ENCODE measurements at places on chromosomes 2 and 18. TPM values are rescaled to one million over a fixed set of nuclear protein-coding genes. Genes with fewer than 3 reads are reported as not detected.

GRCh38 chr2:222194669-222195068, 104.1 kb downstream of the PAX3 start:
- H3K27ac ChIP-seq = no peak overlapping the region
- no peak overlapping the region for H3K4me3 ChIP-seq
- no peaks in the 10 kb centered on the region for H3K4me1 ChIP-seq
- H3K27me3 ChIP-seq = no peaks in the 10 kb centered on the region
- no peak for DNase-seq

GRCh38 chr2:43460611-43461365, 135.1 kb downstream of the THADA start:
- no peaks in the 10 kb centered on the region for H3K36me3 ChIP-seq
- H3K27me3 ChIP-seq = no peaks in the 10 kb centered on the region
- DNase-seq = no peak
- no peak overlapping the region for H3K27ac ChIP-seq

DNA sequence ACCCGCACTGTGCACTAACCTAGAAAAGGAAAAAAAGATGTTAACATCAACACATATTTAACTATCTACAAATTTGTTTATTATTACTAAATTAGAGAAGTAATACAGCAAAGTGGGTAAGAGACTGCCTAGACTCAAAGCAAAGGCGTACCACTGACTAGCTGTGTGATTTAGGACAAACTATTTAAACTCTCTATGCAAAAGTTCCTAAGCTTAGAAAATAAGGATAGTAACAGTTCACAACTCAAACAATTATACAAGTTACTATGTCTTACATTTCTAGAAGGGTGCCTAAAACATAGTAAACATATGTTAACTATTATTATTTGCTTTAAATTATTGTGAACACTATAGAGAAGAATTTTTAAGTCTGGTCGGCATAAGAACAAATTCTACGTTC, 119.4 kb downstream of the RTTN start:
- H3K4me3 ChIP-seq = no peak overlapping the region
- H3K27me3 ChIP-seq = no peaks in the 10 kb centered on the region
- H3K36me3 ChIP-seq = no peaks in the 10 kb centered on the region
- no peak overlapping the region for H3K27ac ChIP-seq
- no peak for DNase-seq
- no peaks in the 10 kb centered on the region for H3K4me1 ChIP-seq

DNA sequence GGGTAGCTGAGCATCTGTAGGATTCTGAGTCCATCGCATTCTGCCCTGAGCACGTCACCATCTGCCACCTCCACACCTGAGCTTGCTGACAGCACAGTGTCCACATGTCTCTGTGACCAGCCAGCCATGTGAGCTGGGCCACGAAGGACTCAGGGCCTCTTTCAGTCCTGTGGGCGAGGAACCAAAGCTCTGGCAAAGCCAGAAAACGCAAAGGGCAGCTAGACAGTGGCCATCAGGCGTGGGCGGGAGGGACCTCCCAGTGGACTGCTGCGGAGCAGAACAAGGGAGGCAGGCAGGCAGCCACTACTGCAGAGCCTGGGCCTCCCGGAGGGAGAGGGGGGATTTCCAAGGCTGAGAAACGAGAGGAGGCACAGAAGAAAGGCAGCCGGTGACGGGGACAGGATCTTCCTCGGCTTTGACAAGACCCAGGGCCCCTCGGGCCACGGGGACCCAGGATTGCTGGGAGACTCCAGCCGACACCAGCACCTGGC, 274.6 kb upstream of the SALL3 start:
- H3K27ac ChIP-seq = no peak overlapping the region
- no peaks in the 10 kb centered on the region for H3K4me1 ChIP-seq
- H3K36me3 ChIP-seq = no peaks in the 10 kb centered on the region
- no peak for DNase-seq
- H3K27me3 ChIP-seq = no peaks in the 10 kb centered on the region

- H3K4me1 ChIP-seq = no peaks in the 10 kb centered on the region
- H3K36me3 ChIP-seq = no peaks in the 10 kb centered on the region
- peaks cover 3% of the 10 kb centered on the region for H3K27me3 ChIP-seq
- peak overlapping the region; percentile 88 for H3K27ac ChIP-seq
- H3K4me3 ChIP-seq = peak overlapping the region; percentile 63
Observed at GRCh38 chr18:47930931-47931717, 665 bp upstream of the SMAD2 start.

DNA sequence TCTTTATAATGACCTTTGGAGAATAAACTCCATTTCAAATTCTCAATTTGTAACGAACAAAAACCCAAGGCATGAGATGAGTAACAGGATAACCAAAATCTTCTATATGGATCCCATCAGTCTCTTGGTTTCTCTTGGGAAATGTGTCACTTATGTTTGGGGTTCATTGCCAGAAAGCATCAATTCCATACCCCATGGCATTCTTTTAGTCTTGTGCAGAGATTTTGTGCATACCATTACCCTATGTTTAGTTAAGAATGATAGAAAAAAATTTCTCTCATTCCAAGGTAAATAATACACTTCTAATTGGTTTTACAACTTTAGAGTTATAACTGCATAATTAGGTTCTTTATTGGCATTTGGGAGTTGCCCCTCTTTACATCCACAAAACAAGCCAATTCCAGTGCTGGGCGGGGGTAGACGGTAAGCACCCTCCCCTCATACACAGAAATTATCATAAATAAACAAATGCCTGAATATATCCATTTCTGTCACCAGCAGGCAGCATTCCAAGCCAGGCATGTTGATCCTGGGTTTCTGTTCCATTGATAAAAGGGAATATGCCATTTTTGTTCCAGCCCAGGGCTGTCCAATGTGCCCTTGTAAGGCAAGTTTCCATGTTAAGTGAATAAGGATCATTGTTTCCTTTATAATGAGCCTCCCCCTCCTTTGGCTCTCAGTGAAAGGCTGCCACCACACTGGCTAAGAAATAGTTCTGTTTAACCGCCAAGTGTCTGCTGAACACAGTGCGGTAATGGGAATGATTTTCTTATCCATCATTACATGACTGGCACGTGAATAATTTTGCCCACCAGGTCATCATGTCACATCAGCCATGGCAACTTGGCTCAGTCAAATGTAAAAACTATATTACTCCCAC, 680.1 kb upstream of the ZEB2 start:
- no peaks in the 10 kb centered on the region for H3K4me1 ChIP-seq
- no peak for DNase-seq
- H3K27me3 ChIP-seq = no peaks in the 10 kb centered on the region
- no peak overlapping the region for H3K4me3 ChIP-seq
- H3K36me3 ChIP-seq = no peaks in the 10 kb centered on the region
- no peak overlapping the region for H3K27ac ChIP-seq

GRCh38 chr18:75592527-75592926, 165.0 kb upstream of the SMIM21 start:
- no peaks in the 10 kb centered on the region for H3K36me3 ChIP-seq
- H3K4me3 ChIP-seq = no peak overlapping the region
- no peak overlapping the region for H3K27ac ChIP-seq
- no peaks in the 10 kb centered on the region for H3K4me1 ChIP-seq
- DNase-seq = peak; percentile 6
- no peaks in the 10 kb centered on the region for H3K27me3 ChIP-seq

The UGT1A10 gene
- total RNA-seq = not detected

The TXNDC2 gene
- total RNA-seq = not detected

DNA sequence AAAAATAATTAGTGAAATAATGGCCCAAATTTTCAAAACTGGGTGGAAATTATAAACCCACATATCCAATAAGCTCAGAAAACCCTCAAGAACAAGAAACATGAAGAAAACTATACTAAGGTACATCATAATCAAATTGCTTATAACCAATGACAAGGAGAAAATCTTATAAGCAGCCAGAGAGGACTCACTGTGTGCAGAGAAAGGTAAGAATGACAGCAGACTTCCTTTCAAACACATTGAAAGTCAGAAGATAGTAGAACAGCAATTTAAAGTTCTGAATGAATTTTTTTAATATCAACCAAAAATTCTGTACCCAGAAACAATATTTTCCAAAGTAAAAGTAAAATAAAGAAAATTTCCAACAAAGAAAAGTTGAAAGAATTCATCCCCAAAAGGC, 197.7 kb upstream of the RAB12 start:
- DNase-seq = no peak
- H3K4me1 ChIP-seq = no peaks in the 10 kb centered on the region
- no peaks in the 10 kb centered on the region for H3K36me3 ChIP-seq
- H3K27me3 ChIP-seq = peaks cover 9% of the 10 kb centered on the region
- H3K4me3 ChIP-seq = no peak overlapping the region
- H3K27ac ChIP-seq = no peak overlapping the region

DNA sequence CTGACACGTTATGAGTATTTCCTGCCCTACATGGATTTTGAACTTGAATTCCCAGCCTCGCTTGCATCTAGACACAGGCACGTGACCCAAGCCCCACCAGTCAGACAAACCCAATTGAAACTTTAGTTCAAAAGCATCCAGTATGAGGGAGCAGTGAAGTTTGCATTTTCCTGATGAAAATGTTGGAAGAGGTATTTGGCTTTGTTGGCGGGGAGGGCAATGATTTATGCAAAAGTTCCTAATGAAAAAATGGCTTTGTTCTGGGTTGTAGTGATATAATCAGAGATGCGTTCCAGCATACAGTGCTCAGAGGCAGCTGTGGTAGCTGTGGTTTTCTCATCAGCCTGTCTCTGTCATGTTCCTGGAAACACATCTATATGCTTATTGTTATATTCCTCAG, 36.8 kb upstream of the CPS1 start:
- no peaks in the 10 kb centered on the region for H3K27me3 ChIP-seq

DNA sequence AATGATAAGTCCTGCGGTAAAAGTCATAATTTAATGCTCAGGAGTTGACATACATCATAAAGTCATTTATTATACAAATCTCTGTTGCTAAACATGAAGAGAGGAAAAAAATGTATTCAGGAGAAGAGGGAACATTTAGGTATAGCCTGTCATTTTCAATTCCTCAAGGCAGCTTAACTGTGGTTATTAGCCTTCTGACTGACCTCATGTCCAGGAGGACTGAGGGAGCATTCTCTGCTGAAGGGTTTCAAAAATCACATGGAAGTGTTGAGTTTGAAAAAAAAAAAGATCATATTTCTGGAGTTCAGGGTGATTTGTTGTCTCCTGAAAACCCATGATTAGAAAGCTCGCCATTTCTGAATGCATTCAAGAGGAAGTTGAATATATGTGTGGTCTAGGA, 1371.1 kb upstream of the LRRTM1 start:
- no peak for DNase-seq
- no peaks in the 10 kb centered on the region for H3K4me1 ChIP-seq
- no peaks in the 10 kb centered on the region for H3K36me3 ChIP-seq
- H3K27me3 ChIP-seq = no peaks in the 10 kb centered on the region
- H3K4me3 ChIP-seq = no peak overlapping the region

The PLCL1 gene
- total RNA-seq = 0.83 TPM

- no peaks in the 10 kb centered on the region for H3K27me3 ChIP-seq
- H3K36me3 ChIP-seq = no peaks in the 10 kb centered on the region
- no peak overlapping the region for H3K27ac ChIP-seq
- no peak overlapping the region for H3K4me3 ChIP-seq
Observed at GRCh38 chr2:84022810-84023431, 436.2 kb downstream of the SUCLG1 start.

GRCh38 chr2:26652361-26653041, 11.3 kb upstream of the CIB4 start:
- H3K27me3 ChIP-seq = peaks cover 20% of the 10 kb centered on the region
- no peaks in the 10 kb centered on the region for H3K36me3 ChIP-seq
- no peaks in the 10 kb centered on the region for H3K4me1 ChIP-seq
- H3K27ac ChIP-seq = no peak overlapping the region
- DNase-seq = no peak

GRCh38 chr18:7749510-7749981, 182.4 kb downstream of the PTPRM start:
- H3K27ac ChIP-seq = no peak overlapping the region
- H3K27me3 ChIP-seq = no peaks in the 10 kb centered on the region
- H3K4me1 ChIP-seq = no peaks in the 10 kb centered on the region
- DNase-seq = no peak

DNA sequence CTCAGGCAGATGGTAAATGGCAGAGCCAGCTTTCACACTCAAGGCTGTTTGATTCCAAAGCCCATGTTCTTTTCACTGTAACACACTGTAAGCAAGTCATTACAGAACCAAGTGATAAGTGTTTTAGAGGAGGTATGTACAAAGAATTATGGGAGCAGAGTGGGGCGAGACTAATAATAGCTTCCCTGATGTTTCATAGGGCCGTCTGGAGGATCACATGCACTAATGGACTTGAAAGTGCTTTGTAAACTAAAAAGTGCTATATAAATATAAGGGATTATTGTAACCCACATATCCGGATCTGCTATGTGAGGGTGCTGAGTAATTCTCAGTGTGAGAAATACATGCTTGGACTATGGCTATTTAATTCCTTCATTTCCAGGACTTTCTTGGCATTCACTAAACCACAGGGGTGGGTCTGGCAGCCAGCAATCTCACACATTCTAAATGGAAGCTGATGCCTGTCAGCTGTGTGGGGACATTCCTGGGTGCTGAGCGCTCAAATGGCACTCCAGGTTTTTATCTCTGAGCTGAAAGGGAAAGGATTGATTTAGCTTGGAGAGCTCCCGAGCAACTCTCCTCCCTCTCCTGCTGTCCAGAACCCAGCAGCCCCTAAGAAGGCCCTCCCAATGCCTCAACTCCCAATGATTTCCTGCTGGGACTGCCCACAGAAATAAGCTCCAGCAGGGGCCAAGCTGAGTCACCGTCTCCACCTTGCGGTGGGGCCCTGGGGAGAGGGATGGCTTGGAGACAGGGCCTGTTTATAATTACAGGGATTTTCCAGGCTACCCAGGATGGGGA, 222.8 kb downstream of the SOX11 start:
- H3K4me3 ChIP-seq = no peak overlapping the region
- H3K4me1 ChIP-seq = no peaks in the 10 kb centered on the region
- DNase-seq = peak; percentile 98
- no peaks in the 10 kb centered on the region for H3K36me3 ChIP-seq
- H3K27ac ChIP-seq = no peak overlapping the region
- H3K27me3 ChIP-seq = no peaks in the 10 kb centered on the region

DNA sequence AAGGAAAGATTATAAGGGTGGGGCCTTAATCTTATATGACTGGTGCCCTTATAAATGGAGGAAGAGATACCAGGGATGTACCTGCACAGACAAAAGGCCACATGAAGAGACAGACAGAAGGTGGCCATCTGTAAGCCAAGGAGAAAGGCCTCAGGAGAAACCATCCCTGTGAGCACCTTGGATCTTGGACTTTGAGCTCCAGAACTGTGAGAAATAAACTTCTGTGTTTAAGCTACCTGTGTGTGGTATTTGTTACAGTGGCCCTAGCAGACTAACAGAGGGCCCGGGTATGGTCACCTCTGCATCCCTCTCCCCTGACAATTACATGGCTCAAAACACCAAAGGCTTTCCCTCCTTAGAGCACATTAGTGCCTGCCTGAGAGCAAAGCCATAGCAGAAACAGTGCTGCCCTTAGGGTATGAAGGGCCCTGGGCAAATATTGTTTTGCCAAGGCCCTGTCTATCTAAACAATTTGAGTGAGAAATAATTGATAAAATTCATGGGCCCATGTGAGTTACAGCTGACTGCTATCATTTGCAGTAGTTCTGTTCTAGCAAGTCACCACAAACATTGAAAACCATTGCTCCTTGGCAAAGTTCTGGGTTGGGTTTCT, 109.3 kb upstream of the MYCN start:
- H3K36me3 ChIP-seq = no peaks in the 10 kb centered on the region
- H3K4me1 ChIP-seq = no peaks in the 10 kb centered on the region
- no peak overlapping the region for H3K27ac ChIP-seq
- DNase-seq = no peak
